Spinal cord (tissue), 10 donors: ENCODE measurements at places on chromosomes 11 and 22. TPM values are rescaled to one million over a fixed set of nuclear protein-coding genes. Genes with fewer than 3 reads are reported as not detected.

The APOBEC3F gene
- polyA plus RNA-seq, result 3.3 TPM

The GRM5 gene
- 28.1 TPM for polyA plus RNA-seq

The KLHDC7B gene
- polyA plus RNA-seq, result not detected

The POU2F3 gene
- polyA plus RNA-seq, result 0.38 TPM

The SLC22A9 gene
- 0.06 TPM for polyA plus RNA-seq
